ENCODE measurements at places on chromosomes 3 and 15.

DNA sequence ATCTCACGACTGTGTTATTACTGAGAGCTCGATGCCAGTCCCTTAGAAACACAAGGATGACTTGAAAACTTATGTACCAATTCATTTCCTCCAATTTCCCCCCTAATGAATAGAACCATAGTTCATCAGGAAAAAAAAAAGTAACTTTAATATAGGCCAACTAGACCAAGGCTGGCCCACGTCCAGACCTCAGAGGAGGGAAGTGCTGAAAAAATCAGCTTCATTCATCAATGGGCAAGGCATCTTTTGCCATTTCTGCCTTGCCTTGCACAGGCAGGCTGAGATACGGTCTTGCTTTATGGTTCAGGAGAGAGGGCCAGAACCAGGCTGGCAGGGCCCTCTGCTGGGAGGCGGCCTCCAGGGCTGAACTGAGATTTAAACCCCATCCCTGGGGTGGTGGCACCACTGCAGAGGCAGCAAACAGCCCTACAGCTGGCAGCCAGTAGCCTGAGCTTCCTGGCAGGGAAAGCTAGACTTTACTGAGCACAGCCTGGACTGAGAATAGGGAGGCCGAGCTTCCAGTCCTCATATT, 104.1 kb upstream of the TNFAIP8L3 start:
- DNase-seq, result no peak

DNA sequence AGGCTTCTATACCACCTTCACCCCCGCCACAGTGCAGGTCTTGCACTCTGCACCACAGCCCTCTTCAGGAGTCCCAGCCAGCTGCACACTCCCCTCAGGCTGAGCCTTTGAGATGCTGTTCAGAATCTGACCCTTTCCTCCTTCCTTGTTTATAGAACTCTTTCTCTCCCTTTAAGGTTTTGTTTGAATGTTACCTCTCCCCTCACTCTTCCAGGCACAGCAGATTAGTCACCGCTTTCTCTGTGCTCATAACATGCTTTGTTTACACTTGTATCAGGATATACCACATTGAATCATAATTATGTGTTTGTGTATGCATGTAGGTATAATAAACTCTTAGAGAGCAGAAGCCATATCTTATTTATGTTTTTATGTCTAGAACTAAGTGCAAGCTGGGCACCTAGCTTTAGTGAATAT, 168.4 kb upstream of the BCL6 start:
- no peak for DNase-seq

DNA sequence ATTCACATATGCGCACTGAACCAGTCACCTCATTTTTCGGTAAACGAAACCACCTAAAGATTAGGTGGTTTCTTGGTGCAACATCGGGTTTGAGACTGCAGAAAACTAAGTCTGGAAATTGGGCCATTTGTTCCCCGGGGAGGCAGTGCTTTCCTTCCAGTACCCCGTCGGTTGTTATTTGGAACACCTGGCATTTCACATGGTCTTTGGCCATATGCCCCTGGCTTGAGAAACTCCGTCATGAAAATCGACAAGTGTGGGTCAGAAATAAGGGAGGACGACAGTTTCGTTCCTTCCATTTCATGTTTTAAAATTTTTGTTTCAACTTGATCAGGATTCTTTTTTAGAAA, 544 bp upstream of the GATM start:
- no peak for DNase-seq

GRCh38 chr3:168047190-168047795, 48.4 kb downstream of the GOLIM4 start:
- DNase-seq, result no peak

GRCh38 chr3:187264021-187264420, 27.5 kb downstream of the MASP1 start:
- DNase-seq, result no peak

- no peak for DNase-seq
Measured at GRCh38 chr15:61033940-61034677, 195.0 kb downstream of the RORA start.

- DNase-seq, result no peak
Measured at GRCh38 chr15:63928185-63928842, 94.6 kb upstream of the HERC1 start.

- DNase-seq, result no peak
Measured at GRCh38 chr3:129357616-129358015, 70.8 kb downstream of the EFCAB12 start.

DNA sequence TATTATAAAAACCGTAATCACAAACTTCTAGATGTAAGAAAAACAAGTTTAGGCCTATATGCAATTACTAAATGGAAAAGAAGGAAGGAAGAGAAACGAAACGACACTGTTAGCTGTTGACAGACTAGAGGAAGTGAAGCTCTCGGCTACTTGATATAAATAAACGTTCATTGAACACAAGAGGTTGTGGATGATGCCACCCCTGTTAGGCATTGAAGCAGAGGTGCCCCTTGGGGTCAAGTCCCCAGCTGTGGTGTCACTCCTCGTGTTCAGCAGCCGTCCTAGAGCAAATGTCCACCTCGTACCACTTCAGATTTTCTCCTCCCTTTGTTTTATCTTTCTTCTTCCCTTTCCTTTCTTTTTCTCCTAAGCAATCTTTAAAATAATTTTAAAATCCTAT, 146.5 kb upstream of the UBE2E1 start:
- no peak for DNase-seq

DNA sequence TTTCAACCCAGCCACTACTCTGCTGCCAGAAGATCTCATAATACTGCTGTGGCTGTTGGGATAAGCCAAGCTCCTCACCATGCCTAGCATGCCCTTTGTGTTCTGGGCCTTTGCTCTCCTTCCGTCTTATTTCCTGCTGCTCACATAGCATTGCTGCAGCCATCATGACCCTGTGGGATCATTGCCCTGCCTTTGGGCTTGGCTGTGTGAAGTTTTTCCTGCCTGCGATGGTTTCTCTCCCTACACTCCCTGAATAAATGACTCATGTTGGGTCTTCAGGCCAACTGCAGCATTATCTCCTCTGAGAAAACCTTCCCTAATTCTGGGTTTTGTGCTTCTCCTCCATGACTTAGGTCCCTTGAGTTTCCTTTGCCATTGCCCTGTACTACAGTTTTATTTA, 20.8 kb upstream of the TRA2B start:
- no peak for DNase-seq

DNA sequence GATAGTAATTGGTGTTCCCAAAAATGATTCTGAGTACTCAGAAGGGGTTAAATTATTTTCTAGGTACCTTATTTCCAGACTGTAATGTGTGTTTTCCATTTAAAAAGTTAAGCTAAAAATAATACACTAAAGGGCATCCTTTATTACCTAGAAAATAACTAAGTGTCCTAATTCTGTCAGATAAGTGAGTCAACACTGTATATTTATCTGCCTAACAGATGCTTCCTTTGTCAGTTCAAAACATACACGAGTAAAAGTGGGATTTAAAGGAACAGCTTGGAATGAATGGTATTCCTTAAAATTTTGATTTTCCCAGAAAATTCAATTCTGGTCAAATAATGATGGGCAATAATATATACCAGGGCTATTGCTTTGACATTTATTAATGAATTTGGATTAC, 78.3 kb downstream of the ADAMTSL3 start:
- no peak for DNase-seq

- no peak for DNase-seq
Measured at GRCh38 chr3:24259901-24260512, 234.6 kb downstream of the THRB start.

DNA sequence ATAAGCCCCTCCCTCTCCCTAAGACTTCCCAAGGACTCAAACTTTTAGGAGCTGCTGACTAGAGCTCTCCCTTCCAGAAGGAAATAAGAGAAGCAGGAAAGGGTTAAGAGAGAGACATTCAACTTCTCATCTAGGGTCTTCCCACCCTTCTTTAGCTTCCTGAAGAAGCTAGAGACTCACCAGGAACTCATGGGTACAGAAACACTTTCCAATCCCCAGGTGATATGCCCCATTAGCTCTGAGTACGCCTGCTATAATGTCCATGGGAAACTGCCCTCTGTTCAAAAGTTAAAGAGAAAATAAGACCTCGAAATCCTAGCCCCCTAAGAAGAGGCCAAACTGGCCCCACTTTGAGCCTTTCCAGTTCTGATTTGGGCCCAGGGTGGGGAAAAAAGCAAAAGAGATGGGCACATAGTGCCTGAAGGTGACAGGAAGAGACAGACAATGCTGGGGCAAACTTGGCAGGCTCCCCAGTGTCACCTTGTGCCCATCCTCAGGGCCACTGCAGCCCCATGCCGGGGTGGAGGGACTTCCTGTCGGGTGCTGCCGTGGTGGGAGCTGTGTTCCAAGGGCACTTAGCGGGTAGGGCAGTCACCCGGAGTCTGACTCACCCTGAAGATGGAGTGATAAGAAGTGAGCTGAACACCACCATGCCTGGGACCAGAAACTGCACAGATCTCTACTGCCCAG, 29.5 kb downstream of the CCDC12 start:
- peak; percentile 56 for DNase-seq

DNA sequence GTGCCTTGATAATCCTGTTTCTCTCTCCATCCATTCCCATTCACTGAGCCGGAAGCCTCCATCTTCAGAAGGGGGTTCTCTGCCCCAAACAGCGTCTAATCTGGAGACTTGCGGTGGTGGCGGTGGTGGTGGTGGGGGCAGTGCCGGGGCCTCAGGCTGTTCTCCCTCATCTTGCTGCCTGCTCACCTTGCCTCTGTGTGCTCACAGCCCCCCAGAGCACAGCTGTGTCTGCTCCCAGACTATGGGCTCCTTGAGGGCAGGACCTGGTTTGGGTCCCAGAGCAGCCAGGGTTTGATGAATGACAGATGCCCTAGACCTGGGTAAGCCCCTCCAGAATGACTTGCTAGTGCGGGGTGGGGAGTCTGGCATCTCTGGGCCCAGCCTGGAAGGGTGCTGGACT, 430 bp upstream of the PSTPIP1 start:
- no peak for DNase-seq

GRCh38 chr3:107997671-107998070, 93.2 kb downstream of the CD47 start:
- DNase-seq, result no peak

GRCh38 chr3:127702151-127702578, 29.4 kb downstream of the ABTB1 start:
- no peak for DNase-seq

GRCh38 chr15:78317145-78317836, 17.9 kb upstream of the SKIC8 start:
- no peak for DNase-seq

DNA sequence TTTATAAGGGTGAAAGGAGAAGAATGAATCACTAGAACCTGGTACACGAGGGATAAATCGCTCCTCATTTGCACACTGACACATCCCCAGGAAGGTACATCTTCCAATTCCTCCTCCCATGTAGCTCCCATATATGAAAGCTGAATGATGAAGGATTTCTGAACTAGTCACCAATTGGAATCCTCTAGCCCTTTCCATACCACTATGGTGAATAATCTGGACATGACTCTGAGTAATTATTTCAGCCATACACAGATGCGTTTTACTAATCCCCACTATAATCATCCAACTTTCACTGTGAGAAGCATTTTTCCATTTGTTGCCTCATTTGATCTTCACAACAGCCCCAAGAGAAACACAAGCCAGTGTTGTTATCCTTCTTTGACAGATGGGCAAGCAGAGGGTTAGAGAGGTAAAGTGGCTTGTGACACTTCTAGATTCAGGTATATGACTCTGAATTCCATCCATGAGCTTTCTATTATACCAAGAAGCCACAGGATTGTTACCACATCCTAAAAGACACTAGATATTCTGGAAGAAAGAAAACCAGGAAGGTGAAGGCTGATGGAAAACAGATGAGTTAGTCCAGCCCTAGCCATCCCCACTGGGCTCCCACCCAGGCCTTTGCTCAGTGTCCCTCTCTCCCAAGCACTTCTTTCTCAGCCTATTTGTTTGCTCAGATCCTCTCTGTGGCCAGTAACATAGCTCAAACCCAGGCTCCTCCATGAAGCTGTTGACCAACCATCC, 22.2 kb upstream of the BCL6 start:
- DNase-seq, result no peak

DNA sequence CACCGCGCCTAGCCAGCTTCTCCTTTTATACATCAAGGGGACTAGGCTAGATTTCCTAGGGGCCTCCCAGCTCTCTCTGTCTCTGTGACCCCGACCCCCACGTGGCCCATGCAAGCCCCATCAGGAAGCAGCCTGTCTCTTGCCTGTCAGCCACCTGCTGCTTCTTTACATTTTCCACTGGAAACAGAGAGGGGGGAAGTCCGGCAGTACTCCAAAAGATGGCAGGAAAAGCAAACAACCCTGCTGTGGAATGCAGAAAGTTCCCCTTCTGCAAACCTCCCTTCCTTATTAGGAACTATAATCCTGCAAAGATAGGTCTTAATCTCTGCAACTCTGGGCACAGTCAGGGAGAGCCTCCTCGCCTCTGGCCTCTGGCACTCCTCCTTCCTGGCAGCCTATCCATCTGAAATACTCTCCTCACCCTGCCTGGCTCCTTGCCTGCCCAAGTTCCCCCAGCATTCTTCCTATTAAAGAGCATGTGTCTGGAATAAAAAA, 47.4 kb upstream of the HACD2 start:
- DNase-seq, result no peak

GRCh38 chr3:33256249-33256648, 21.0 kb upstream of the FBXL2 start:
- DNase-seq, result no peak

GRCh38 chr3:129596194-129597086, 10.0 kb downstream of the PLXND1 start:
- no peak for DNase-seq

- no peak for DNase-seq
Measured at GRCh38 chr3:96803870-96804269, 10.5 kb upstream of the EPHA6 start.

DNA sequence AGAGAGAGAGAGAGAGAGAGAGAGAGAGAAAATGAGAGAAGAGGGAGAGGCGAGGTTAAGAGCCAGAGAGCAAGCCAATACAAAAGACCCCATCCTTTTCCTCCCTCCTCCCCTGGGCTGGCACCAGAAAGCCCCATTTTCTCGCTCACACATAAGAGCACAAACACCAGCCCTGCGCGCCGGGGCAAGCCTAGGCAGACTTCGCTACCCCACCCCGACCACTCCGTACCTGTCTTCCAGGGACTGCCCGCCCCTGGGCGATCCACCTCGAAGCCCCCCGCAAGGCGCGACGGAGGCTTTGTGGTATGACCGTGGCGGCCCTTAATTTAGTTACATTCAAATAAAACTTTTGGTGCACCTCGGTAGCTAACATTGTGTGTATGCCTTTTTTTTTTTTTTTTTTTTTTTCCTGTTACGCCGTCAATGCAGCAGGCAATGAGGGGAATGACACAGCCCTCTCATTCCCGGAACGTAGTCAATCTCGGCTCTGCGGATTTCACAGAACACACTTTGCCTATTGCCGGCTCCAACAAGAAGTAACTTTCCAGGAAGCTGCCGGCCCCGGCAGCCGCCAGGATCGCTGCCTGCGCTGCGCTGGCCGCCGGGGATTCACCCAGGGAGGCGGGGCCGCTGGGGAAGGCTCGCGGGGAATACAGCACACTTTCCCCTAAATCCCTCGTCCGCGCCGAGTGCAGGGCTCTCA, 7.7 kb downstream of the BCL6 start:
- peak; percentile 27 for DNase-seq

GRCh38 chr15:30063835-30064546, 18.8 kb upstream of the GOLGA8J start:
- no peak for DNase-seq

GRCh38 chr3:31550452-31551251, 17.9 kb downstream of the STT3B start:
- no peak for DNase-seq

GRCh38 chr15:85394554-85395333, 14.3 kb downstream of the AKAP13 start:
- DNase-seq, result no peak

- DNase-seq, result no peak
Measured at GRCh38 chr3:171311784-171312183, 148.4 kb downstream of the TNIK start.

GRCh38 chr3:149010966-149011365, 19.6 kb downstream of the GYG1 start:
- no peak for DNase-seq

- DNase-seq, result no peak
Measured at GRCh38 chr3:141275511-141275910, 43.9 kb downstream of the PXYLP1 start.
